ENCODE measurements at places on chromosomes 7 and 10.

DNA sequence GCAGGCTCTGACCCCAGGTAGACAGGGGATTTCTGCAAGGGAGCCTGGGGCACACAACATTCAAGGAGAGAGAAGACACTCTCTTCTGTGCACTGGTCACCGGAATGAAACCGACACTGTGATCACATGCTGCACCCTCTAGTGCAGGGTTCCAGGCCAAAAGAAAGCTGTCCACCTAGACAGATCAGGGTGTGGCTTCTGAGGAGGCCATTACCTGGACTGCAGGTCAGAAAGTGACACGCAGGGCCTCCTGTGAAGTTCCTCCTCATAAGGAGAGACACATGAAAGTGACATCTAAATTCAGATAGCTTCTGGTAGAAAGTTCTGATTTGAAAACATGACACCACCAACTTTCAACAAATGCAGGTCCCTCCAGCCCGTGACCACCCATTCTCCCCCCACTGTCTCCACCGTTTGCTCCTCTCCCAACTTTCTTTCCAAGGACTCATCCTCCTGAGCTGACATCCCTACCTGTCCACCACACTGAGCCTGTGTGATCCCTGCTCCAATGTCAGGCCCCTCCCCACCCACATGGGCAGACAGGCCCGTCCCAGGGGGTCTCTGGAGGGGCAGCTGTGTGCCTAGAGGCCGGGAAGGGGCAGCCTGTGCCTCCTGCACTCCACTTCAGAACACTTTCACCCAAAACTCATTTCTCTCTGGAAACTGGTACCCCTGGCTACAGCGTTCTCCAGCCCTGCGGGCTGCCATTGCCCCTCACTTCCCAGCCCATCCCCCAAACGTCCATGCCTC is 198.0 kb downstream of the TNS3 start:
- no peak for DNase-seq

DNA sequence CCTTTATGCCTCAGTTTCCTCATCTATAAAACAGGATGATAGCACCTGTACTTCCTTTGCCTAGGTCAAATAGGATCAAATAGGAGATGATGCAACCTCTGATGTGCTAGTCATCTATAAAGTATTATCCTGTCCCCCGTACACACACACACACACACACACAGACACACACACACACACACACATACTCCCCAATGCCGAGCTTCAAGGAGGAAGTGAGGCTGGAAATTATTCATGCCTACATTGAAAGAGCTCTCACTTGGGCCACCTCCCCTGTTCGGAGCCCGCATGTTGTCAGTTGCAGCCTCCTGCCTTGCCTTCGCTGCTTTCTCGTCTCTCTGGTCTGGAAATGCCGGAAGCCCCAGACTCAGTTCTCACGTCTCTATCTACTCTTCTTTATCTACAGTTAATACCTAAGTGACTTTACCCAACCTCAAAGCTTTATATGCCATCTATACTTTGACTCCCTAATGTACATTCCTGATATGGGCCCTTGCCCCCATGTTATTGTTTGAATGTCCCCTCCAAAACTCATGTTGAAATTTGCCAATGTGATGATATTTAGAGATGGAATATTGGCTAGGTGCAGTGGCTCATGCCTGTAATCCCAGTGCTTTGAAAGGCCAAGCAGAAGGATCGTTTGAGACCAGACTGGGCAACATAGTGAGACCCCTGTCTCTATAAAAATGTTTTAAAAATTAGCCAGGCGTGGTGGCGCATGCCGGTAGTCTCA is 6.9 kb upstream of the UBE2H start:
- DNase-seq: no peak

DNA sequence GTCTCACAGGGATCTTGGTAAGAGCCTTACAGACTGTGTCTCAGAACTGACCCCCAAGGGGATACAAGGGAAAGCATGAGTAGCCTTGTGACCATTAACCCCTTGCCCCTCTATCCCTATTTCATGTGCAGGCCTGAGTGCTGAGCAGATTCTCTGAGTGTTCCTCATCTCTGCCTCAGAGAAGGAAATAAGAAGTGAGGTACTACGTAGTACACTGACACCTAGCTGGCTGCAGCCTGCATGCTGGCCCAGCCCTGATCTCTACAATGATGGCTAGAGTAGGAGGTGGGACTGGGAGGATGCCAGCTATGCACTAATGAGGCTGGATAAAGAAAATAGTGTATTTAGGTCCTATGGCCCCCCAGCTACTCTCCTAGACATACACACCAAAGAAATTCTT is 174.9 kb upstream of the HPS1 start:
- DNase-seq: no peak

DNA sequence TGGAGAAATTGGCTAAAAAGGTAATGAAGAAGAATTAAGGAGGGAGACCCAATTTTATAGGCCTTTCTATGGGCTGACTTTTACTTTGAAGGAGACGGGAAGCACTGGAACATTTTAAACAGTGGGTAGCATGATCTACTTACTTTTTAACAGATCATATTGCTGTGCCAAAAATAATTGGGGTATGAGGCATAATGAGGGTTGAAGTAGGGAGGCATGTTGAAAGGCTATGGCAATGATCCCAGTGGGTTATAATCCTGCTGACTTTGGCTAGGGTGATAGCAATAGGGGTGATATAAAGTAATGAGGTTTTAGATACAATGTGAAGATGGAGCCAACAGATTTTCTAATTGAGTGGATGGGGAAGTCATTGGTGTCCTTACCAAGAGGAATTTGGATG is 73.2 kb downstream of the GPR37 start:
- DNase-seq: no peak

GRCh38 chr7:24979863-24980533 is at the start of gene OSBPL3:
OSBPL3 (minus strand) TSS chr7:24980178; CDS start chr7:24892472, 87,706 bp downstream.
- peak; percentile 97 for DNase-seq

DNA sequence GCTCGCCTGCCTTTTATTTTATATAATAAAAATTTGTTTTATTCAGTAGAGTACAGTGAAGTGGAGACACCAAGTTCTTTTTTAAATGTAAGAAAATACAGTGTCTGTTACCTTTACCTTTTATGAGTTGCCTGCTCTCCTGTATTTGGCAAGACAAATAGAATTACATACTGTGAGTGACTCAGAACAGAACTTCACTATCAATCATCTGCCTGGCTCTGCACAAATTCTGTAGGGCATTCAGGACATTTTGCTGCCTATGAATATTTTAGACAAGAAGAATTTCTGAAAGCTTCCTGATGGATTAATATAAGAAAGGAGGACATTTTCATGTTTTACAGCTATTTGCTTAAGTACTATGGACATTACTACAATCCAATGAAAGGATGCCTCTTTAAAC is 135.4 kb upstream of the PHF14 start:
- DNase-seq: no peak

GRCh38 chr10:33333260-33334101 is 986 bp downstream of the NRP1 start:
- peak; percentile 66 for DNase-seq

GRCh38 chr7:69659983-69660382 is 61.7 kb downstream of the AUTS2 start:
- no peak for DNase-seq

- DNase-seq: peak; percentile 70
These were observed at the start of gene GOLGA7B for GRCh38 chr10:97849687-97850402. GOLGA7B (plus strand) TSS chr10:97849843; CDS start chr10:97850304, 461 bp downstream.

GRCh38 chr7:133699386-133699785 is 427.8 kb upstream of the LRGUK start:
- DNase-seq: peak; percentile 35

DNA sequence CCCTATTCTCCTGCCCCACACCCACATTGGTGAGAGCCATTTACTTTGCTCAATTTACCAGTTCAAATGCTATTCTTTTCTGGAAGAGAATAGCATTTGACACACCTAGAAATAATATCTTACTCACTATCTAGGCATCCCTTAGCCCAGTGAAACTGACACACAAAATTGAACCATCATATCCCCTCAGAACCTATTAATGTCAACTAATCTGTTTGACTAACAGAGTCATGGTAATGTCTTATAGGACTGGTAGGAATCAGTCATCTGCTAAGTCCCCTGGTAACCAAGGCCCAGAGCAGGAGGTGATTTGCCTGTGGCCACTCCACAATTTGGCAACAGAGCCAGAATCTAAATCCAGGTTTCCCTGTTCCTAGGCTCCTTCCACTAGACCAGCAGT is 63.3 kb downstream of the PPP1R3C start:
- no peak for DNase-seq

GRCh38 chr10:68562661-68563570 is 2.8 kb downstream of the TET1 start:
- DNase-seq: peak; percentile 55

- DNase-seq: no peak
These were observed 480.9 kb downstream of the PHTF2 start for GRCh38 chr7:78279457-78279856.

GRCh38 chr7:152759949-152760853 is 649 bp downstream of the ACTR3B start:
- peak; percentile 53 for DNase-seq

GRCh38 chr7:37416378-37417106 is 32.1 kb downstream of the ELMO1 start:
- no peak for DNase-seq

GRCh38 chr7:79653136-79653631 is 199.7 kb upstream of the MAGI2 start:
- DNase-seq: no peak

DNA sequence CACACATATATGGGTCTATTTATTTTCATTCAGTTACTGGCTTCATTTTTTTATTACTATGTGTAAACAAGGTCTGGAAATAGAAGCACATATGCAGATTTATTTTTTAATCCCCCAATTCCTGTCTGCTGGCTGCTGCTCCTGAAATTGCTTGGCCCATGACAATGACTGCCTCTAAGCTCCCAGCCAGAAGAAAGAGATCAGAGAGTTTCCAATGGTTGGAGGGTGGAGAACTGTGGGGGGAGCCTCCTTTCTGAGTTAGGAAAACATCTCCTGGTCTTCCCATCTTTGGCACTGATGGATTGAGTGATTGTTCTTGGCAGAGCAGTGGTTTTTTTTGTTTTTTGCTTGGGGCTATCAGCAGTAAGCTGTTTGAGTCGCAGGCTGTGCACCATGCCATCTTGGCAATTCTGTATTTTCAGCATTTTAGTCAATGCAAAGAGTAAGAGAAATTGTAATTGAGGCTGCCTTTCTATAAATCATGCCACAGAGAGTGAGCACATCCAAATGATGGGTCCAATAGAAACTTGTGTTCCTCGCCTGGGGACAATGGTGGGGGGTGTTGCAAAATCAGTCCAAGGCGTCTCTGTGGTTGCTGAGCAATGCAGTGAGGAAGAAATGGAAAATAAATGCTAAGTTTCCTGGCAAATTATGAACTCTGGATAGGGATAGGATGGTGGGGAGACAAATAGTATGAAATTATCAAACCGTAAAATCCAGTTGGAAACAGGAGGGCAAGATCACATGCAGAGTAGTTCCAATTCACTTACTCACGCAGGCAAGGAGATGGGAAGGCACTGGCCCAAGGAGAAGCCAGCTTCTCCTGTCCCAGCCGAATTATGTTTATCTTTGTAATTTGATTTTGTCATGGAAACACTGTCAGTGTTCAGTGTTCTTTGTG is 382.4 kb downstream of the SORCS3 start:
- DNase-seq: no peak

GRCh38 chr7:121557034-121557892 is 161.2 kb upstream of the FAM3C start:
- DNase-seq: no peak

GRCh38 chr10:62946278-62946677 is 130.1 kb upstream of the EGR2 start:
- DNase-seq: no peak

DNA sequence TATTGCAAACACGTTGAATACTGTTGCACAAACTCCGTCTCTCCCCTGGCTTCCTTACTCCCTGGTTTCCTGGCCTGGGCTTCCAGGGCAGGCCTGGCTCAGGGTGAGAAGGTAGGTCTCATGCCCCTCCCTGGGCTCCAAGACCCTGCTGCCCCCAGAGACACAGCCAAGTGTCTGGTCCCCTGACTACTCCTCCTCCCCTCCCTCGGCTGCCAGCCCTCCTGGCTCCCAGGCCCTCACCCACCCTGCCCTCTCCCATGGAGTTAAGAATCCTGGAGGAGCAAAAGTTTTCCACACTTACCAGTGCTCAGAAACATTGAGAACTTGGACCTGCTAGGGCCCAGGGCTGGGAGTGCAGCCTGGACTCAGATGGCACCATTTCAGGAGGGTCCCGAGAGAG is 47.2 kb upstream of the RABGEF1 start:
- no peak for DNase-seq

GRCh38 chr10:117726596-117727295 is 184.2 kb downstream of the EMX2 start:
- no peak for DNase-seq

GRCh38 chr10:49538381-49539319 is at the start of gene ERCC6:
ERCC6 (minus strand) TSS chr10:49539121.
- peak; percentile 99 for DNase-seq

DNA sequence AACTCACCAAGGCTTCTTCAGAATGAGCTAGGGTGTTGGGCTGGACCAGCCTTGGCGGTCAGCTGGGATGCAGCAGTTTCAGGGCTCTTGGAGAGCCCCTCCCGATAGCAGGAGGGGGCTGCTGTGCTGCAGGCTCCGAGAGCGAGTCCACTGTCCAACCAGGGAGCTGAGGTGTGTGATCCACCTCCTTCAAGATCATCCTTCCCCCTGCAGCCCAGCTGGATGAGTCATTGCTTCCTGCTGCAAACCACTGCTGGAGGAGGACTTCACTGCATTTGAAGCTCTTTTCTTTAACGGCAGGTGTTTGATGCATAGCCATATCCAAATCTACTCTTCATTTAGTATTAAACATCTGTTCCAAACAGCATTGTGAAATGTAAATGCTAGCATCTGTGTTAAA is 54.2 kb upstream of the EBF3 start:
- DNase-seq: peak; percentile 49

DNA sequence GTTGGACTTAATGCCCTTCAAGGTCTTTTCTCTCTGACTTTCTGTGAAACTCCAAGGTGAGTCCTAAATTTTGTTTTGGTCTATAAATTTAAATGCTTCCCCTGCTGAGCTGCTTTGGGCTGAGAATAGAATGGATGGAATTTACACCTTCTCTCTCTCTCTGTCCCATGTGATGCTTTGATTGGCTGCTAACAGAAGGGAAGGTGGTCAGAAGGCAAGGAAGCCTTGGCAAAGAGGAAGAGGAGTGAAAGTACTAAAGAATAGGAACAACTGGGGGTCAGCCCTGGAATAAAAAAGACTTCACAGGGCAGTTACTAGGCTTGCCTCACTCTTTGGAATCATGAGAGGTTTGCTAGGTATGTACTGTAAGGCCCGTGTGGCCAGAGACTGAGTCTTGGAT is 260.2 kb downstream of the AUTS2 start:
- DNase-seq: no peak

DNA sequence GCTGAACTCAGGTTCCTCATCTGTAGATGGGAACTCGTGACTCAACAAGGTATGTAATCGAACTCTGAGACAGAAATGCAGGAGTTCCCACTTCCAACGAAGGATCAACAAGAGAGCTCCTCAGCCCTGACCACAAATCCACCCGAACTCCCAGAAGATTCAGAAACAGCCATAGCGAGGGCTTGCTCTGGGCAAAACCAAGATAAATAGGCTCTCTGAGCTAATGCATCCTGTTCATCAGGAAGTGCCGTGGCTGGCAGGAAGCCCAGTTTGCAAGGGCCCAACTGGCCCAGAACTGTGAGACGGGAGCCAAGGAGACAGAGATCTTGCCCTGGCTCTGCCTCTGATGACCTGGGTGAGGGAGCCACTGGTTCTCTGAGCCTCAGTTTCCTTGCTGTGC is 141.7 kb upstream of the PFKP start:
- peak; percentile 77 for DNase-seq

GRCh38 chr10:11896549-11897200 is 73.5 kb downstream of the PROSER2 start:
- no peak for DNase-seq
